ENCODE measurements at places on chromosomes 12 and 14. TPM values are rescaled to one million over a fixed set of nuclear protein-coding genes. Genes with fewer than 3 reads are reported as not detected.

Gene PARPBP
- 18.0 TPM for total RNA-seq

Gene SCNN1A
- 2.8 TPM for total RNA-seq

Gene LYSET
- total RNA-seq = 10.1 TPM

Gene RNF34
- total RNA-seq = 55.1 TPM

Gene TAS2R42
- not detected for total RNA-seq

Gene JDP2
- 0.46 TPM for total RNA-seq

Gene CCDC175
- total RNA-seq = not detected

Gene PNP
- 241 TPM for total RNA-seq

Gene SIX6
- not detected for total RNA-seq

Gene SYT1
- not detected for total RNA-seq

Gene C12orf50
- total RNA-seq = 0.07 TPM

Gene PROX2
- 0.93 TPM for total RNA-seq

Data from activated naive CD4-positive, alpha-beta T cell treated with anti-CD3 and anti-CD28 coated beads, Interleukin-2, amount 50 U/mL, for 72 hours (primary cell).